ENCODE measurements at places on chromosomes 16 and 17. TPM values are rescaled to one million over a fixed set of nuclear protein-coding genes. Genes with fewer than 3 reads are reported as not detected.

DNA sequence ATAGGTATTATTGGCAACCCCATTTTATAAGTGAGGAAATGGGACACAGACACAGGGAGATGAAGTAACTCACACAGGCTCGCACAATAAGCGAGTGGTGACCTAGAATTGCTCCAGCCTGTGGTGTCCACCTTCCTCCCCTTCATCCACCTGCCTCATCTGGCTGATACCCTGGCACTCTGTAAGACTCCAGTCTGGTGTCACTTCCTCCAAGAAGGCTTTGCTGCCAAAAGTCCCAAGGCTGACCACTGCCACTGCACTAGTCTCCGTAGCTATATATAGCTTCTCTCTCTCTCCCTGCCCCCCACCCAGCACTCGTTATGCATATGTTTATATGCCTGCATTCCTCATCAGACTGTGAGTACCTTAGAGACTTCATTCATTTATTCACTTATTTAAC, 66.1 kb upstream of the SREBF1 start:
- peaks cover 10% of the 10 kb centered on the region for H3K36me3 ChIP-seq
- no peaks in the 10 kb centered on the region for H3K27me3 ChIP-seq
- no peak for DNase-seq
- H3K4me1 ChIP-seq: no peaks in the 10 kb centered on the region

DNA sequence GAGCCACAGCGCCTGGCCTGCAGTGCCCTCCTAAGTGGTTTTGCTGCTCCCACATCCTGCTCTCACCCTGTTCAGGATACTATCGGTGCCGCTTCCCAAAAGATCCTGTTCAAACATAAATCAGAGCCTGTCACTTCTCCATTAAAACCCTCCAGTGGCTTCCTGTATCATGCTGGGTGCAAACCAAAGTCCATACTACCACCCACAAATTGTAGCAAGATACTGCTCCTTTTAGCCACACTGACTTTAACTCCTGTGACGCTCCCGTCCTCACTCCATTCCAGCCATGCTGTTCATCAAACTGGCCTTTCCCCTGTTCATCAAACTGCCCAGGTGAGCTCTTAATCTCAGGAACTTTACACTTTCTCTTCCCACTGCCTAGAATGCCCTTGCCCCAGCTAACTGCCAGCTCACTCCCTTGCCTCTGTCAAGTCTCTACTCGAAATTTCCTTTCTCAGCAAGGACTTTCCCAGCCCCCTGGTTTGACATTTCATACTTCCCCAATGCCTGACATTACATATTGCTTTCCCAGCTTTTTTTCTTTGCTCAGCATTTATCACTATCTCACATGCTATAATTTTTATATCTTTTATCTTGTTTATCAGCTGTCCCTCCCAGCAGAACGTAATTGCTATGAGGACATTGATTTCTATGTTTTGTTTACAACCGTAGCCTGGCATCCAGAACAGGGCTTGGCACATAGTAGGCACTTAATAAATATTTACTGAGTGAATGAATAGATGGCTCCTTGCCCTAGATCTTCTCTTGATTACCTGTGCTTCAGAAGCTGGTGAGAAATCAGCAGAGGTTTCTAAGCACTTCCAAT, 44.3 kb upstream of the SMURF2 start:
- peaks cover 42% of the 10 kb centered on the region for H3K4me1 ChIP-seq
- H3K4me3 ChIP-seq: no peak overlapping the region
- no peak overlapping the region for H3K27ac ChIP-seq
- DNase-seq: no peak
- no peaks in the 10 kb centered on the region for H3K27me3 ChIP-seq
- H3K36me3 ChIP-seq: no peaks in the 10 kb centered on the region

- no peaks in the 10 kb centered on the region for H3K36me3 ChIP-seq
- no peak overlapping the region for H3K4me3 ChIP-seq
- H3K4me1 ChIP-seq: peaks cover 25% of the 10 kb centered on the region
- no peak overlapping the region for H3K27ac ChIP-seq
- DNase-seq: no peak
Observed at GRCh38 chr16:53925107-53925410, 221.1 kb downstream of the FTO start.

DNA sequence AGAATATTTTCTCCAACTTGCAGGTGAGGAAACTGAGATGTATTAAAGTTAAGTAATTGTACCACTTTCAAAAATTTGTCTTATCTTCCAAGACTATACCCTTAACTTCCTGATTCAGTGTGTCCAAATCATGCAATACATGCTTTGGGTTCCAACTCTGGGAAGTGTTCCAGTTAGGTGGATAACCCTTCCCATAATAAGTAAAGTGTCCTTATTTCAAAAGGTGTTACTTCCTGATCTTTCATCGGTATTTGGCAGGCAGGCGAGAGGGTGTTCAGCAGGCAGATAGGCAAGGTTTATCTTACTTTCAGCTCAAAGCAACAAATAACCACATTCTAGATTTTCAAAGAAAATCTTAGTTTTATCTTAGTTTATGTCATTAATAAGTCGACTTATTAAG, 46.3 kb upstream of the ARHGAP44 start:
- no peak overlapping the region for H3K4me3 ChIP-seq
- H3K27me3 ChIP-seq: no peaks in the 10 kb centered on the region
- no peaks in the 10 kb centered on the region for H3K36me3 ChIP-seq
- DNase-seq: no peak
- no peak overlapping the region for H3K27ac ChIP-seq
- no peaks in the 10 kb centered on the region for H3K4me1 ChIP-seq

Gene NXN
- 0.30 TPM for total RNA-seq

- H3K4me3 ChIP-seq: no peak overlapping the region
- peaks cover 14% of the 10 kb centered on the region for H3K4me1 ChIP-seq
- no peaks in the 10 kb centered on the region for H3K36me3 ChIP-seq
- H3K27ac ChIP-seq: no peak overlapping the region
Observed at GRCh38 chr17:1970843-1971384, 54.2 kb downstream of the RTN4RL1 start.

Gene CFAP119
- 3.1 TPM for total RNA-seq

GRCh38 chr16:24349320-24349719, 93.2 kb downstream of the CACNG3 start:
- no peak overlapping the region for H3K27ac ChIP-seq
- H3K36me3 ChIP-seq: no peaks in the 10 kb centered on the region
- H3K27me3 ChIP-seq: peaks cover 12% of the 10 kb centered on the region
- H3K4me1 ChIP-seq: peaks cover 3% of the 10 kb centered on the region
- DNase-seq: no peak
- no peak overlapping the region for H3K4me3 ChIP-seq

DNA sequence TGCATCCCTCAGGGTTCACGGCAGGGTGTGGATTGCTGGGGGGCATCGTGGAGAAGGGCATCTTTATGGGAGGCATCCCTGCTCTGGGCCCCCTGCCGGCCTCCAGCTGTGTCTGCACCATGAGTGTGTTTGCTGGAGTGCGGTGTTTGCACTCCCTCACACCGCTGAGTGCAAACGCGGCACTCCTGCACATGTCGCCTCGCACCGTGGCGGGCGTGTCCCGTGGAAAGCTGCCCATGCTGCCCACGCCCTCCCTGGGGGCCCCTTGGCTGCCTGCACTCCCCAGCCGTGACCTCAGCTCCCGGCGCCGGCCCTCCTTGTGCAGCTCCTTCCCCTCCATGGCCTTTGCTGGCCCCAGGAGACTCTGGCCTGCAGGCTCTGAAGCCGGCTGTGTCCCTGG, 74.6 kb upstream of the ZNF750 start:
- H3K27ac ChIP-seq: no peak overlapping the region
- no peak overlapping the region for H3K4me3 ChIP-seq
- no peak for DNase-seq
- peaks cover 12% of the 10 kb centered on the region for H3K36me3 ChIP-seq
- peaks cover 13% of the 10 kb centered on the region for H3K4me1 ChIP-seq

DNA sequence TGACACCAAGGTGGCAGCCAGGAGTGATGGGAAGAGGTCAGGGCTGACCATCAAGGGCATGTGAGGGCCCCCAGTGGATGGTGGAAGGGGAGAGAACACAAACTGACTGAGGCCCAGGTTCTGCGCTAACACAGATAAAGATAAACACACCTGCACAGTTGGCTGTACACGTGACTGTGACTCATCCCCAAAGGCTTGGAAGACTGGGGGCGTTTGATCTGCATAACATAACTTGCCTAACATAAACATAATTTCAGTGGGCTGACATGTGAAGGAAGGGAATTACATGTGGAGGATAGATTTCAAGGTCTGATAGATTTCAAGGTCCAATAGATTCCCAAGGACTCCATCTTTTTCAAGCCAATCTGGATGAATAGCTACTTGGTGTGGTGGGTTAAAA, 100.9 kb upstream of the TNRC6C start:
- H3K4me3 ChIP-seq: no peak overlapping the region
- H3K27me3 ChIP-seq: peaks cover 19% of the 10 kb centered on the region
- H3K4me1 ChIP-seq: no peaks in the 10 kb centered on the region
- H3K27ac ChIP-seq: no peak overlapping the region

- no peaks in the 10 kb centered on the region for H3K36me3 ChIP-seq
- no peak for DNase-seq
- no peaks in the 10 kb centered on the region for H3K27me3 ChIP-seq
- no peak overlapping the region for H3K27ac ChIP-seq
Observed at GRCh38 chr16:81275064-81275532, 36.6 kb downstream of the BCO1 start.

GRCh38 chr17:18959071-18959844, 7.3 kb downstream of the SLC5A10 start:
- DNase-seq: no peak
- peaks cover 2% of the 10 kb centered on the region for H3K27me3 ChIP-seq
- H3K36me3 ChIP-seq: no peaks in the 10 kb centered on the region
- no peak overlapping the region for H3K27ac ChIP-seq
- peaks cover 18% of the 10 kb centered on the region for H3K4me1 ChIP-seq

DNA sequence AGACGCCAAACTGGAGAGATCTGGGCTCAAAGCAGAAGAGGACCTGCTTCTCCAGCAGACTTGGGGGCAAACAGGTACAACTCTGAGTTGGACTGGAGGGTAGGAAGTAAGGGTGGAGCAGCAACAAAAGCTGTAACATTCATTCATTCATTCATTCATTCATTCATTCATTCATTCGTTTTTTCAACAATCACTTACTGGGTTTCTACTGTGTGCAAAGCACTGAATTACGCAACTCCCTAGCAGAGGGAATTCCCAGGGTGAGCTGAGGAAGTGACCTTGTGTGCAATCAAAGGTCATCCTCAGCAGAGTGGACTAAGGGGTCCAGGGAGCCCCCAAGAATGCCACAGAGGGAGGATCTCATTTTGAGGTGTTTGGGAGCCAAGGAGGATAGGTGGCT, 231.1 kb upstream of the SDK2 start:
- H3K36me3 ChIP-seq: no peaks in the 10 kb centered on the region
- DNase-seq: no peak
- no peak overlapping the region for H3K27ac ChIP-seq
- no peaks in the 10 kb centered on the region for H3K4me1 ChIP-seq

DNA sequence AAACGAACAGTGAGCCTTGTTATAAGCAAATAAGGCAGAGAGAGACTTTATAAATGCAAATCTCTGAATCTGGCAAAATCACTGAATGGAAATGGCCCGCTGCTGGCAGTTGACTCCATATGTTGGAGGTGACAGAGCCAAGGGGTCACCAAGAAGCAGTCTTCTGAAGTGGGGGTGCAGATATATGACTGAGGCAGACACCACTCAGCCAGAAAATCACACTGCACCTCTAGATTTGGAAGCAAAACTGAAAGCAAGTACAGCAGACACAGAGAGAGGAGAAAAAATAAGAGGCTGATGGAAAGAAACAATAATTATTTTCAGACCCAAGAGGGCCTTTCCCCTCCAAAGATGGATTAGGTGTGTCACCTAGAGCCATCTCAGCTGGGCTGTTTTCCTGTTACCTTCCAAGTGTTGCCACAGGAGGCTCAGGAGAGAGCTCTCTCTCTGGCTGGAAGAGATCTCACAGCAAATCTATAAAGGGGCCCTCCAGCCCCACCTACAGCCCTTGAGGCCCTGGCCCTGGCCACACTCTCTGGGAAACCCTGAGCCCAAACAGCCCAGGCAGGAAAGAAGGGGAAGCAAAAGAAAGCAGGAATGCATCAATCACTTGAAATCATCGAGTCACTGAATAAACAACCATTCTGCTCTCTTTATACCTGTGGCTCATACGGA, 585.1 kb upstream of the PSMD7 start:
- no peak overlapping the region for H3K4me3 ChIP-seq
- no peaks in the 10 kb centered on the region for H3K36me3 ChIP-seq
- no peaks in the 10 kb centered on the region for H3K27me3 ChIP-seq
- H3K4me1 ChIP-seq: no peaks in the 10 kb centered on the region
- no peak for DNase-seq
